Left hindlimb (tissue), 1 donor: ENCODE measurements at places on chromosomes 1 and 21.
A peak's percentile ranks its signal among the peaks of the same experiment; 100 is the strongest.

- no peak for DNase-seq
These were observed 1.3 kb upstream of the SLC30A1 start for GRCh38 chr1:211580303-211580687.

GRCh38 chr1:237141502-237141901 lies 99.5 kb downstream of the RYR2 start:
- DNase-seq: no peak

DNA sequence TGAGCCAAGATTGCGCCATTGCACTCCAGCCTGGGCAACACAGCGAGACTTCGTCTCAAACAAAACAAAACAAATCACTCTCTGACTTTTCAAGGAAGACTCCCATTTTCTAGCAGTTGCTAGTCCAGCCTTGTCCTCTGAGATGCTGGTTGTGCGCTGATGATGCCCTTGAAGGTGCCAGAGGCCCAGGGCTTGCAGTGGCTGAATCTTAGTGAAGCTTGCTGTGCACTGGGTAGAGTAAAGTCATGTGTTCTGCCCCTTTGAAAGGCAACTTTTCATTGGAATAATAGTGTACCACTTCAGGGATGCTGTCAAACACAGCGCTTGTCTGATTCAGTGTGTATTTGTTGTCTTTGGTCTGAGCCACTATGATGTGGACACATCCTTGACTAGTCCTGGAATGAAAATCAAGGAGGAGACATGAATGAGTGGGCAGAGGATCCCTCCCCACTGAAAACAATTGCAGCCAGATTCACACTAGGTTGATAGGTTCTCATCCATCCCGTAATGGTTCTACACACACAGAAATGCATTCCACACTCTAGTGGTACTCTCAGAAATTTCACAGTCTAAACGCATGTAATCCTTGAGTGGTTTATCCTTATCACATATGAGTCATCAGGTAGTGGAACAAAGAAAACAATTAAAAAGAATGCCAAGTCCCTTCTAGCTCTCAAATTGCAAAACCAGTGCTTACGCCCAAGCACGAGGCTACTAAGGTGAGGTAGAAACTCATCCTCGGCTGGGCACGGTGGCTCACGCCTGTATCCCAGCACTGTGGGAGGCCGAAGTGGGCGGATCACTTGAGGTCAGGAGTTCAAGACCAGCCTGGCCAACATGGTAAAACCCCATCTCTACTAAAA lies 17.8 kb upstream of the TDRD10 start:
- no peak for DNase-seq

DNA sequence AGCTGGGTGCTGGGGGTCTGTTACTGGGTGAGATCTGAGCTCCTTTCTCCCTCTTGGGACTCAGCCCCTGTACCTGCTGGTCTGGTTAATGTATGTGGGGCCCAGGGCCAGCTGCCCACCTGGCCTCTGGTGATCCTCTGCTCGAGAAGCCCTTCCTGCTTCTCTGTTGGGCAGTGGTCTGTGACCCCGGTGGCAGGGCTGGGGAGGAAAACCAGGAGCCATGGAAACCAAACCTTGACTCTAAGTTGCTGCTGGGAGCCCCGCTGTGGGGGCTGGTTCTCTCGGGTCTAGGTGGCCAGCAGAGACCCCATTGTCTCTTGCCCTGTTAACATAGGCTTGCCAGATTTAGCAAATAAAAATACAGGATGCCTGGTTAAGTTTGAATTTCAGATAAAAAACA lies 1.3 kb downstream of the PADI1 start:
- peak; percentile 12 for DNase-seq

- no peak for DNase-seq
These were observed 17.8 kb upstream of the POU3F1 start for GRCh38 chr1:38064197-38064903.

GRCh38 chr1:38117444-38117887 lies 70.9 kb upstream of the POU3F1 start:
- DNase-seq: peak; percentile 26
